Activated gamma-delta T cell treated with Interleukin-2 at 50 U/mL for 16 hours (primary cell): ENCODE measurements at places on chromosomes 6 and 20.
A peak's percentile ranks its signal among the peaks of the same experiment; 100 is the strongest.

DNA sequence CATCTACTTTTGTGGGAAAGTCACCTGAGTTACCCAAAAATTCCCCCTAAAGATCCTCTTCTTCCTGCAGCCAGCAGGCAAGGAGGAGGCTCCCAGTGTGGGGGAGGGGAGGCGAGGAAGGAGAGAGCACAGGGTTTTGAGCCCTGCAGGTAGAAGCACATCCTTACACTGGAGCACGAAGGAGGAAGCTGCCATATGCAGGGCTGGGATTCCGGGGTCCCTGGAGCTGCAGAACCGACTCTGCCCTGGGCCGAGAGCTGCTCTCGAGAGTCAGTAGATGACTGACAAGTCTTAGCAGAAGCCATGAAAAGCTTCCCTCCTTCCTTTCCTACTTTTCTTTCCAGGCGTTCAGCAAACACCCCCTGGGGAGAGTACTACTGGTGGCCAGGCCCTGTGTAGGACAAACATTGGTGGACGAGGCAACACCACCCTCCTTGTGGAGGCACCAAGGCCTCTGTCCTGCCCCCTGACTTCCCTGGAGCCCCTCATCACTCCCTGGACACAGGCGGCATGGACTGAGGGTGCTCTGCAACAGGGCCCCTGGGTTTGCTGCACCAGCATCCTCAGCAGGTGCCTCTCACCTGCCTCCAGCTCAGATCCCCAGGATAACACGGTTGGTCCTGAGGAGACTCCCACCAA, 211.7 kb upstream of the CST7 start:
- no peak for DNase-seq

DNA sequence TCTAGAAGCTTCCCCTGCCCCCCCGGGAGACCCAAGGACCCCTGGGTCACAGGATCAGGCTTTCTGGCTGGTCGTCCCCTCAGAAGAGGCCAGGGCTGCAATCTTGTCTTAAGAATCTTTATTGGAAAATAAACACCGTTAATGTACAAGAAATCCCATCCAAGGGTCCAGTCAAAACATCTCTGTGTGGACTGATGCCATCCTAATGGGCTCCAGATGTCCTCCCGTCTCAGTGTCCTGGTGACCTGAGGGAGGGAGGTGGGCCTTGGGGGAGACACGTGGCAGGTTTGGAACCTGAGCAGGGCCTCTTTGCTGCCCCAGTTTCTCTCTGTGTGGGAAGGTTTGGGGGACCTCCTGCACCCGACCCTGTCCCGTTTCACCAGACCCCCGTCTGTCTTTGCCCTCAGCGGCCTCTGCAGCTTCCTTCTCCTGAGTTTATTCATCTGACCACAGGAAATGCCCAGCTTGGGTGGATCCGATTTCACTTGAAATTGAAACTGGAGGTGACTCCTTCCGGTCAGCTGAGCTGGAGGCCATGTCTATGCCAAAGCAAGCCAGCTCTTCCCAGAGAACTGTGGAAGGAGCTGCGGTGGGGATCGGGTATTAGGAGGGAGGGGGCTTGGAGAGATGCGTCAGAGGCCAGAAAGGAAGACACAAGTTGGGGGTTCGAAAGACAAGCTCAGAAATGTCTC, 75.1 kb downstream of the SLC2A10 start:
- no peak for DNase-seq

- no peak for DNase-seq
Measured at GRCh38 chr20:56748476-56749377, 119.6 kb downstream of the TFAP2C start.

DNA sequence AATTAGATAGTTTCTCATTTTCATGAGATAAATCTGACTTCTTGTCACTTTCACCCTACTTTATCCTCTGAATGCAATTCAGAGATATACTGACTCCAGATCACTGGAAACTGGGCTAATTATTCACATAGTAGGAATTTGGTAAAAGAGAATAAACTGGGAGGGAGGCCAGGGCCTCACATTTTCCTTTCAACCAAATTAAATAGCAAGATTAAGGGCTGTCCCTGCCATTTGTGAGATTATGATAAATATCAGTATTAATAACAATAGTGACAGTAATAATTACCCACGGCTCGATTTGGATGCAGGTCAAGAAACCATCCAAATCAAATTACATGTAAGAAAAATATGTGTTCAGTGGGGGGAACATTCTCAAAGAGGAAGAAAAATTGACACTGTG, 140.5 kb downstream of the CD83 start:
- no peak for DNase-seq

DNA sequence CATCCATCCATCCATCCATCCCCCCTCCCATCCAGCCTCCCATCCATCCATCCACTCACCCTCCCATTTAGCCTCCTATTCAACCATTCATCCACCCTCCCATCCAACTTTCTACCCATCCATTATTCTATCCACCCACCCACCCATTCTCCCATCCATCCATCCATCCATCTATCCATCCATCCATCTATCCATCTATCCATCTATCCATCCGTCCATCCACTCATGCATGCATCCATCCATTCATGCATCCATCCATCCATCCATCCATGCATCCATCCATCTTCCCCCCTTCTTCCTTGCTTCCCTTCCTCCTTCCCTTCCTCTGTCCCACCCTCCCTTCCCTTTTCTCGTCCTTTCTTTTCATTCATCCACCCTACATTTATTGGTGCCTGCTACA, 4.8 kb upstream of the BPIFB4 start:
- DNase-seq: no peak

DNA sequence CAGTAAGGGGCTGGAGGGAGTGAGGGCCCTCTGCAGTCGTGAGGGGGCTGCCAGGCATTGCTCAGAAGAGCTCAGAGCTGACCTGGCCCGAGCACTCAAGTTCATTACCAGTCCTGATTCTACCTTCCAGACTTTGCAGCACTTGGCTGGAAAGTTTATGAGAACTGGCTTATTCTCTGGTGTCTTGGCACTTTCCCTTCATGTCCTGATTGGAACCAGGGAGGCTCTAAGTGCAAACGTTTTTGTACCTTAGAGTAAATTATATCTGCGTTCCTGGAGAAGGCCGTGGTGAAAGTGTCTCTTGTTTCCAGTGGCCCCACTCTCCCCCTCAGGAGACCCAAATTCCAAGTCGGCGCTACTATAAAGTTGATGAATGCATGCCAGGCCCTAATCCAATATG, 402.3 kb downstream of the CDC5L start:
- DNase-seq: no peak

- no peak for DNase-seq
Measured at GRCh38 chr20:23629017-23629541, 8.7 kb downstream of the CST3 start.

DNA sequence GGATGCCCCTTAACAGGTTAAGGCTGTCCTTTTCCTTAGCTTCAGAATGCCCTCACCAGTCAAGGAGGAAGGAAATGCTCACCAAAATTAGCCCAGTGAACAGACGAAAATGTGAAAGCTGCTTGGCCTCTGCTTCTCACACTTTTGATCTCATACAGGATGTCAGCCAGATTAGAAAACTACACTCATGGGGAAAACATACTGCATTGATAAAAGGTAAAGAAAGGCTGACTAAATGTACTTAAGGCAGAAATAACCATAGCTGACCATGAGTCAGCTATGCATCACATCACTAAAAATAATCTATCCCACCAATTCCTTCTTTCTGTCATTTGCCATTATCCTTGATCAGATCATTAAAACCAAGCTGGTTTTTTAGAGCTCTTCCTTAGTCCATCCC, 198.4 kb upstream of the TENT5A start:
- no peak for DNase-seq

DNA sequence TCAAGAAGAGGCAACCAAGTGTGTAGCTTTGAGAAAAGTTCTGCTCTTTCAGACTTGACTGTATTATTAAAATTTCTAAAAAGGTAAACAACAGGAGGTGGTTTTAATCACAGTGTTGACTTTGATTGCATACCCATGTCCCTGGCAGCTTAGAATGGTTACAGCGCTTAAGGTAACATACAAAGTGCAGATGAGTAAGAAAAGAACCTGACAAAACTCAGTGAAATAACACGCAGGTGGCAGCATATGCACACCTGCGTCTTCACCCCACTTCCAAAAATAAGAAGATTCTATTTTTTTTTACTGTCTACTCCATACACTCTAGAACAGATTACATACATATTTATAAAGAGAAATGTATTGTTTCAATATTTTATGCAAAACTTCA, 233.5 kb downstream of the GMPR start:
- DNase-seq: no peak

DNA sequence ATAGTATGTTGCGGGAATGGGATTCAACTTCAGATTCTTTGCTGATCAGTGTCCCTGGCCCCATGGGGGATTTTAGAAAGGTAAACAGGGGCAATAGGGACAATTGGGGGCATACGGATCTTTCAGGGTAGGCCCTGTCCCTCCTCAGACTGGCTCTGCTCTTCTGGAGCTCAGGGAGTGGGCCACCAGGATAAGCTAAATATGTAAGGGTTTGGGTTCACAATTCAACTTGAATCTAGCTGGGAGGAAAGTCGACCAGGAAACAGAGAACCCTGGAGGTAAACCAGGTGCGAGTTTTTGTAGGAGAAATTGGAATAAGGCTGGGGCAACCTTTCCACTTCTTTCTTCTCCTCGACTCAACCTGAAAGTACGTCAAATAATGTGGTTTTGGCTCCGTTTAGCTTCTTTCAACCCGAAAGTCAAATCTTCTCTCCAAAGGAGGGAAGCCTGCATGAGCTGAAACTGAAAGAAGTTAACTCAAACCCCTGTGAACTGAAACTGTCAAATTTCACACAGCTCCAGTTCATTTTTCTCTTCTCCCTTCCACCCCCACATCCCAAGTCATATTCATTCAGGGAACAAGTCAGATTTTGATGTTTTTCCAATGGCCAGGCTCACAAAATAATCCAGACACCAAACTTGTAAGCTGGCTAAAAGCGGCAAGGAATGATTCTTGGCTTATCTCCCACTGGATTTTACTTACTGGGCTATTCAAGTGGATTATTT, 278.2 kb downstream of the CLIC5 start:
- DNase-seq: no peak

- DNase-seq: no peak
Measured at GRCh38 chr6:111865909-111866546, 7.2 kb downstream of the FYN start.

GRCh38 chr6:40131675-40132074, 197.4 kb upstream of the MOCS1 start:
- DNase-seq: no peak

GRCh38 chr6:102068349-102068929, 674.9 kb downstream of the GRIK2 start:
- DNase-seq: no peak

- DNase-seq: peak; percentile 52
Measured at GRCh38 chr20:38633577-38634093, 32.0 kb downstream of the ARHGAP40 start.

DNA sequence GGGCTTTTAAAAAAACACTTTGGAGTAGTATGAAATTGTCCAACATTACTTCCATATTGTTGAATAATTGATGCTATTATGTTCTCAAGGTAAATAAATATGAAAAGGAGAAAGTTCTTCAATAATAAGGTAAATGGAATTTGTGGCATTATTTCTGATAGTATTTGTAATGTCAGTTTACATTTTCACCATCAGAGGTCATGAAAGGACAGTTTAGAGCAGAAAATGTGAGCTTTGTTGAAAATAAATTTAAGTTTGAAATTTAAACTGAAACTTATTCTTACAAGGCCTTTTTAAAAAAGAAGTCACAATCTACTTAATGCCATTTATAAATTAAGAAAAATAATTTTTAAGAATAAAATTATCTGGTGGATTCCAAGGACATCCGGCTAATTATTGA, 15.8 kb upstream of the CEP162 start:
- no peak for DNase-seq
